ENCODE measurements at places on chromosomes 2 and 18. TPM values are rescaled to one million over a fixed set of nuclear protein-coding genes. Genes with fewer than 3 reads are reported as not detected.

The POTEI gene
- not detected for total RNA-seq

The VWA3B gene
- total RNA-seq: not detected

The TPRKB gene
- total RNA-seq: 30.7 TPM

The RBM44 gene
- 0.54 TPM for total RNA-seq

The CCDC85A gene
- total RNA-seq: 3.2 TPM

The CFC1 gene
- not detected for total RNA-seq

The PIKFYVE gene
- total RNA-seq: 24.5 TPM

The EMILIN1 gene
- total RNA-seq: 140 TPM

The BCL11A gene
- 10.6 TPM for total RNA-seq

The IER3IP1 gene
- 10.1 TPM for total RNA-seq

DNA sequence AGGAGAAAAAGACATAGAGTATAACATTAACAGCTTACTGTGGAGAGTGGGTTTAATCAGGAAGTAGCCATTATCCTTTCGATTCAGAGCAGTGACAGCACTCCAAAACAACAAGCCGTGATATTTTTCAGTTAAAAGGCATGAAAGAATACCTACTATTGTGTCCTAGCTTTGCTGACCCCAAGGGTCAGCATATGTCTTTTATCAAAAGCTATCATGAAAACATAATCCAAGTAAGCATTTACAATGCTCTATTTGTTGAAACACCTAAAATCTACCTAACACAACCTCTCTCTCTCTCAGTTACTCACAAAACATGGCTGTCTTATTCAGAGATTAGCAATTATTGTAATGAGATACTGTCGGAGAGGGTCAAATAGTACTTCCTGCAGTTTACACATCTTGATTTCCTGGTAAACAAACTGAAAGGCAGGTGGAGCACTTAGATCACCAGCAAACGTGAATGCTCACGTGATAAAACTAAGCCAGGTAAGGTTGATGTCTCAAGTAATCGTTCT, 100.0 kb downstream of the BAZ2B start:
- H3K27me3 ChIP-seq: no peaks in the 10 kb centered on the region
- ATAC-seq: no peak
- peak overlapping the region; percentile 42 for H3K4me3 ChIP-seq
- H3K4me1 ChIP-seq: peaks cover 5% of the 10 kb centered on the region
- H3K27ac ChIP-seq: peak overlapping the region; percentile 29

DNA sequence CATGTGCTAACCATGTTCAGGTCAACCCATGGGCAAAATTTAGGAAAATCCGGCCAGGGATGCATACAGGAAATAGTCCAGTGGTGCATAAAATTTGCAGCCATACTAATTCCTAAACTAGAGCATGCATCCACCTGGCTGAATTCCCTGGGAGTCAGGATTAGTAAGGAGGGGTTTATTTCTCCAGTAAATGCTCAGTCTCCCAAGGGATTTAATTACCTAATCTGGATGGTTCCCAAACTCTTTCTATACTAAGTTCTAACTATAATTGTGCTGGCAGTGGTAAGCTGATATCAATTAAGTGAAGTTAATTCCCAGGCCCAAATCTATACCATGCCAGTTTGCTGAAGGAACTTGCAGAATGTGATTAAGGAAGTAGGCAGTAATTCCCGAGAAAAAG, 26.2 kb upstream of the EVA1A start:
- no peaks in the 10 kb centered on the region for H3K36me3 ChIP-seq
- H3K4me3 ChIP-seq: no peak overlapping the region
- no peak overlapping the region for H3K27ac ChIP-seq
- ATAC-seq: no peak
- H3K4me1 ChIP-seq: no peaks in the 10 kb centered on the region

- peaks cover 30% of the 10 kb centered on the region for H3K27me3 ChIP-seq
- no peak overlapping the region for H3K4me3 ChIP-seq
- no peak overlapping the region for H3K27ac ChIP-seq
- no peak for ATAC-seq
- no peaks in the 10 kb centered on the region for H3K4me1 ChIP-seq
Observed at GRCh38 chr2:89851583-89851905, 1160.1 kb downstream of the RPIA start.

DNA sequence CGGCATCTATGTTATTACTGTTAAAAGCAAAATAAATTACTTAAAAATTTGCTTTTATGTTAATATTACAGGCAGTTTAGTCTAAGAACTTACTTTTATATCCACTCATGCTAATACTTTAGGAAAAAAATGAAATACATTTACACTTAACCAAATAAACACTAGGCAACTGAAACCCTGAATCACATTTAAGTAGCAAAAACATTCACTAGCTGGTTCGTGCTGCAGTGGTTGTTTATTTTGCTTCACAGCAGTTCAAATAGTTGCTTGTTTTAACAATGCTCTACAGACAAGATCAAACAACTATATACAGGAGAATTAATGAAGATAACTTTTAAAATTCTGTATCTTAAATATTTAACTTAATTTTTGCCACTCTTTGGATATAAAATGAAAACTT, 60.8 kb downstream of the ABCG8 start:
- peaks cover 3% of the 10 kb centered on the region for H3K36me3 ChIP-seq
- no peak overlapping the region for H3K4me3 ChIP-seq
- no peaks in the 10 kb centered on the region for H3K4me1 ChIP-seq

- H3K4me3 ChIP-seq: no peak overlapping the region
- no peaks in the 10 kb centered on the region for H3K4me1 ChIP-seq
- ATAC-seq: no peak
- peaks cover 9% of the 10 kb centered on the region for H3K27me3 ChIP-seq
- H3K27ac ChIP-seq: no peak overlapping the region
Observed at GRCh38 chr18:33818145-33818544, 240.1 kb downstream of the ASXL3 start.

- H3K27me3 ChIP-seq: no peaks in the 10 kb centered on the region
- no peaks in the 10 kb centered on the region for H3K36me3 ChIP-seq
- peak overlapping the region; percentile 31 for H3K27ac ChIP-seq
- ATAC-seq: peak; percentile 57
- H3K4me3 ChIP-seq: no peak overlapping the region
Observed at GRCh38 chr2:54634564-54635511, 88.6 kb upstream of the EML6 start.

DNA sequence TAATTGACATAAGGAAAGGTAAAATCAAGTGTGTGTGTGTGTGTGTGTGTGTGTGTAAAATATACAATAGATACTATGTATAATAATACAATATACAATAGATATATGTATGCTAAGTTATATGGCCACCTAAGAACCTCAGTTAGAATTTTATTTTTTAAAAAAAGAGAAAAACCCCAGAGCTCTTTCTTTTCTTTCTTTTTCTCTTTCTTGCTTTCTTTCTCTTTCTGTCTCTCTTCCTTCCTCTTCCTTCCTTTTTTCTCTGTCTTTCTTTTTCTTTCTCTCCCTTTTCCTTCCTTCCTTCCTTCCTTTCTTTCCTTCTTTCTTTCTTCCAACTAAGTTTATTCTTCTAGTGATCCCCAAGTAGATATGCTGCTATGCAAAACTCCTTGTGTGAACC, 64.6 kb upstream of the FN1 start:
- no peak overlapping the region for H3K27ac ChIP-seq
- H3K4me1 ChIP-seq: no peaks in the 10 kb centered on the region

DNA sequence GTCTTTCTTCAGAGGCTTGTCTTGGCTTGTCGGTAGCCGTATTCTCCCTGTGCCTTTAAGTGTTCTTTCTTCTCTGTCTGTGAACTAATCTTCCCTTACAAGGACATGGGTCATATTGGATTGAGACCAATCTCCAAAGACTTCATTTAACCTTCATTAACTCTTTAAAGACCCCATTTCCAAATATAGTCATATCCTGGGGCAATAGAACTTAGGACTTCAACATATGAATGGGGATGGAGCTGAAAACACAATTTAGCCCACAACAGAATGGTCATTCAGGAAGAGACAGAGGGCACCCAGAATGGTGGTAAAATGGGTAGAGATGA, 82.1 kb upstream of the TANK start:
- H3K4me3 ChIP-seq: no peak overlapping the region
- H3K27me3 ChIP-seq: no peaks in the 10 kb centered on the region
- H3K4me1 ChIP-seq: no peaks in the 10 kb centered on the region
- no peak for ATAC-seq

GRCh38 chr2:239588451-239589269, 187.8 kb upstream of the HDAC4 start:
- H3K27me3 ChIP-seq: peaks cover 8% of the 10 kb centered on the region
- no peaks in the 10 kb centered on the region for H3K36me3 ChIP-seq
- H3K27ac ChIP-seq: no peak overlapping the region

DNA sequence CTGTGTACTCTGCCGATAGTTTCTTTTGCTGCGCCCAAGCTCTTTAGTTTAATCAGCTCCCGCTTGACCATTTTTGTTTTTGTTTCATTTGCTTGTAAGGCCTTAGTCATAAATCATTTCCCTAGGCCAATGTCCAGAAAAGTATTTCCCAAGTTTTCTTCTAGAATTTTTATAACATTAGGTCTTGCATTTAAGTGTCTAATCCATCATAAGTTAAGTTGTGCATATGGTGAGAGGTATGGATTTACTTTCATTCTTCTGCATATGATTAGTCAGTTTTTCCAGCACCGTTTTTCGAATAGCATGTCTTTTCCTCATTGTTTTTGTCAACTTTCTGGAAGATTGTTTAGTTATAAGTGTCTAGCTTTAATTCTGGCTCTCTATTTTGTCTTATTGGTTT, 484.8 kb upstream of the CNTNAP5 start:
- H3K36me3 ChIP-seq: no peaks in the 10 kb centered on the region
- H3K4me1 ChIP-seq: no peaks in the 10 kb centered on the region
- H3K4me3 ChIP-seq: no peak overlapping the region
- no peak for ATAC-seq
- H3K27me3 ChIP-seq: no peaks in the 10 kb centered on the region

DNA sequence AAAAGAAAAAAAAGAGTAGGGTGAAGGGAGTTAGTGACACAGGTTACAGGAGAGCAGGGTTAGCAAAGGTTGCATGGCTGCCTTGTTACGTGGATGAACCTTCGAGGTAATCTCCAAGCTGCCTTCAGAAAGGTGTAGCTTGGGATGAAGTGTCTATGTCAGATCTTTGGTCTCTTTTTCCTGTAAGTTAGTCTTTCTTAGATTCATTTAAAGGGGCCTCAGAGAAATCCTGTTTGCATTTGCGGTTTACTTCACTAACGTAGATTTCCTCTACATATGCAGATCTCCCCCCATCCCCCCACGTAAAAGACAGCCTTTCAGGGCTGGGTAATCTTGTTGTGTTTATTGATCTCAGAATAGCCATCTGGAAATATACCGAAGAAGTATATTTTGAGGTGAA, 83.7 kb downstream of the MTA3 start:
- H3K4me1 ChIP-seq: peaks cover 10% of the 10 kb centered on the region
- no peak for ATAC-seq
- H3K27ac ChIP-seq: no peak overlapping the region
- peaks cover 32% of the 10 kb centered on the region for H3K36me3 ChIP-seq

GRCh38 chr2:207115715-207116364, 49.9 kb downstream of the KLF7 start:
- H3K27me3 ChIP-seq: no peaks in the 10 kb centered on the region
- peaks cover 26% of the 10 kb centered on the region for H3K36me3 ChIP-seq
- peaks cover 8% of the 10 kb centered on the region for H3K4me1 ChIP-seq
- peak; percentile 68 for ATAC-seq

- no peak overlapping the region for H3K4me3 ChIP-seq
- no peak for ATAC-seq
- H3K36me3 ChIP-seq: no peaks in the 10 kb centered on the region
- H3K27ac ChIP-seq: no peak overlapping the region
Observed at GRCh38 chr2:29281916-29282247, 166.7 kb downstream of the CLIP4 start.

- no peaks in the 10 kb centered on the region for H3K4me1 ChIP-seq
- no peak overlapping the region for H3K27ac ChIP-seq
- H3K4me3 ChIP-seq: no peak overlapping the region
- H3K36me3 ChIP-seq: peaks cover 84% of the 10 kb centered on the region
- no peak for ATAC-seq
- no peaks in the 10 kb centered on the region for H3K27me3 ChIP-seq
Observed at GRCh38 chr2:36854241-36854640, 112.1 kb downstream of the STRN start.

Measured in gastroesophageal sphincter (tissue), 4 donors.